ENCODE measurements at places on chromosomes 2 and 18. TPM values are rescaled to one million over a fixed set of nuclear protein-coding genes. Genes with fewer than 3 reads are reported as not detected.

- peak; percentile 86 for DNase-seq
Measured at GRCh38 chr18:63074981-63075404, 244.6 kb downstream of the BCL2 start.

- DNase-seq, result no peak
Measured at GRCh38 chr2:28415010-28415409, 22.4 kb downstream of the FOSL2 start.

DNA sequence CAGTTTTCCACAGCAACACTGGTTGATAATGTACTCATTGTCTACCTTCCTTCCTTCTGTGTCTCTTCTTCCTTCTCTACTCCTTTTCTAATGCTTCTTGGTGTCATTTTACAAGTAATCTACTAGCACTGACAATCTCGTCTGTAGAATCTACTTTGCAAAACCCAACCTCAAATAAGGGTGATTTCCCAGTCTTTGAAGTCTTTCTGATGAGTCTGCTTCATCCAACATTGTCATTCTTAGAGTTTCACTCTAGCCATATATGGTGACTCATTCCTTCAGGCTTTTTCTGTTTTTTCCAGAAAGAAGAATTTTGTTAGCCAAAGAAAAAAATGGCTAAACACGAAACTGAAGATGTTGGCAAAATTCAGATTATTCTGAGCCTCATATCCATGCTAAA is 288.7 kb downstream of the MBD2 start:
- DNase-seq, result no peak

GRCh38 chr2:47751856-47752414 is 31.0 kb upstream of the MSH6 start:
- no peak for DNase-seq

- no peak for DNase-seq
Measured at GRCh38 chr2:13572466-13572865, 855.7 kb downstream of the TRIB2 start.

DNA sequence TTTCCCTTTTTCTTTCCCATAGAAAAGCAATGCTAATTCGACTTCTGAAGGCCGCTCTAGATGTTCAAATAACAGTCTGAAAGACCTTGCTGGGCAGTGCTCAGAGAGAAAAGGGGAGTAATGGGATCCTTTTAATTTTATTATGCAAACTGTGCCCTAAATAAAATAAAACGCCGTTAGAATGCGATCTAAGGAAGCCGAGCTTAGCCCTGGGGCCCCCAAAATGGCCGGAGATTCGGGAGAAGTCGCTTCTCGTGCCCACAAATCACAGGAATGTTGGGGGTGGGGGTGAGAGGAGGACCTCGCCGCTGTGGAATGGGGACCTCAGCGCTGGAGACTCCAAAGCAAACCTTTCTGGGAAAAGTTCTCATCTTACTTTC is 8.4 kb upstream of the POU3F3 start:
- DNase-seq, result no peak

- no peak for DNase-seq
Measured at GRCh38 chr2:182994228-182994912, 43.9 kb downstream of the NCKAP1 start.

GRCh38 chr18:25223899-25224886 is 127.8 kb downstream of the ZNF521 start:
- DNase-seq, result no peak

- DNase-seq, result no peak
Measured at GRCh38 chr2:122478117-122478516, 722.7 kb downstream of the TSN start.

- no peak for DNase-seq
Measured at GRCh38 chr18:76371301-76372203, 123.5 kb downstream of the ZNF516 start.

- no peak for DNase-seq
Measured at GRCh38 chr2:149021761-149022160, 16.7 kb upstream of the LYPD6B start.

Gene CERKL
- total RNA-seq, result 1.4 TPM

Gene SKOR2
- total RNA-seq, result not detected

Gene SERPINB3
- total RNA-seq, result not detected

Gene MAB21L4
- not detected for total RNA-seq

Gene TGIF1
- 9.6 TPM for total RNA-seq

Gene ZNF521
- total RNA-seq, result 31.9 TPM

Gene MERTK
- total RNA-seq, result 13.7 TPM

Gene KCNG2
- total RNA-seq, result 0.46 TPM

Gene CRYGD
- not detected for total RNA-seq

Gene CD226
- 3.7 TPM for total RNA-seq

Gene EDAR
- not detected for total RNA-seq

Gene DES
- 0.48 TPM for total RNA-seq

Measured in dorsolateral prefrontal cortex (tissue), 122 donors.